CD4-positive, alpha-beta T cell (primary cell): ENCODE measurements at places on chromosomes 6 and 20.
A peak's percentile ranks its signal among the peaks of the same experiment; 100 is the strongest.

- no peaks in the 10 kb centered on the region for H3K27me3 ChIP-seq
- peaks cover 48% of the 10 kb centered on the region for H3K4me1 ChIP-seq
- H3K27ac ChIP-seq = peak overlapping the region; percentile 78
These were observed 1.9 kb upstream of the TPD52L2 start for GRCh38 chr20:63863021-63863797.

DNA sequence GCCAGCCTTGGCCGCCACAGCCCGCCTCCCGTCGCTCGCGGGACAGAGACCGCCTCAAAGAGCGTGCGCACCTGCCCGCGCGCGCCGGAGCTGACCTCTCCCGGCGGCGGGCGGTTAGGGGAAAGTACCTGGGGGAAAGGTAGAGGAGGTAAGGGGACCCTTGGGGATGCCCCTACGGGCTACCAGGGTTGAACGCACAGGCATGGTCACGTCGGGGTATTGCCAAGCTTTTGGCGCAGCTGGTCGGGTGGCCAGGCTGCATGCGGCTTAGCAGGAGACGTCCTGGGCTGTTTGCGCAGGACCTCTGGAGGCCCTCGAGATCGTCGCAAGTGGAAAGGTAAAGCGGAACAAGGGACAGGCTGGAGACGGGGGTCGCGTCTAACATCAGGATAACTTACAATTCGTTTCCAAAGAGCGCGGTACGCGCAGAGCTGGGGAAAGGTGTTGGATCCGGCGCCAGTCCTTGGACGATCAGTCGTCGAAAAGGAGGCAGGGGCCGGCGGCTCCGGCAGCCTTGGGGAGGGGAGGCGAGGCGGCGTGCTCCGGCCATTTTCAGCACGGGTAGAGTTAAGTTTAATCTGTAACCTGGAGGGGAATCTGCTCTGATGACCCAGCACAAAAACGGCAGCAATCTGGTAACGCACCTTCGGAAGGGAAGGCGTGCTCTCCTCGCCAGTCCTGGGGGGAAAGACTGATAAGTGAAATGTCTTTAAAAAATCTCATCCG, 9.0 kb downstream of the GNAS-AS1 start:
- DNase-seq = no peak
- H3K4me3 ChIP-seq = no peak overlapping the region
- peaks cover 19% of the 10 kb centered on the region for H3K27me3 ChIP-seq
- peaks cover 11% of the 10 kb centered on the region for H3K4me1 ChIP-seq
- no peaks in the 10 kb centered on the region for H3K36me3 ChIP-seq

- no peaks in the 10 kb centered on the region for H3K36me3 ChIP-seq
- H3K4me1 ChIP-seq = peaks cover 13% of the 10 kb centered on the region
- no peak overlapping the region for H3K27ac ChIP-seq
- H3K4me3 ChIP-seq = no peak overlapping the region
These were observed 28.9 kb downstream of the VEGFA start for GRCh38 chr6:43798688-43799444.

GRCh38 chr20:57991211-57991881, 237.1 kb downstream of the ANKRD60 start:
- H3K36me3 ChIP-seq = no peaks in the 10 kb centered on the region
- no peak overlapping the region for H3K4me3 ChIP-seq
- no peaks in the 10 kb centered on the region for H3K4me1 ChIP-seq
- no peak overlapping the region for H3K27ac ChIP-seq
- H3K27me3 ChIP-seq = peaks cover 4% of the 10 kb centered on the region

- no peak overlapping the region for H3K4me3 ChIP-seq
- peak; percentile 24 for DNase-seq
- no peaks in the 10 kb centered on the region for H3K27me3 ChIP-seq
- no peak overlapping the region for H3K27ac ChIP-seq
These were observed 51.7 kb downstream of the CHMP4B start for GRCh38 chr20:33862709-33863403.

- peaks cover 7% of the 10 kb centered on the region for H3K27me3 ChIP-seq
- H3K36me3 ChIP-seq = no peaks in the 10 kb centered on the region
- no peak overlapping the region for H3K27ac ChIP-seq
- no peak for DNase-seq
These were observed 39.2 kb upstream of the IL17A start for GRCh38 chr6:52146851-52147445.

DNA sequence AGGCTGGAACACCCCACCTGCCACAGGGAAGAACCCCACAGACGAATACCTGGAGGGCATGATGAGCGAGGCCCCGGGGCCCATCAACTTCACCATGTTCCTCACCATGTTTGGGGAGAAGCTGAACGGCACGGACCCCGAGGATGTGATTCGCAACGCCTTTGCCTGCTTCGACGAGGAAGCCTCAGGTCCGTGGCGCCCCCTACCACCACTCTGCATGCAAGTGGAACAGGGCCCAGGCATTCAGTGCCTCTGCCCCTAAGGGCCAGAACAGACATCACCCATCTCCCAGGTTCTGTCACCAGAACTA, 6.6 kb downstream of the MYL9 start:
- H3K4me3 ChIP-seq = no peak overlapping the region
- no peaks in the 10 kb centered on the region for H3K4me1 ChIP-seq
- no peaks in the 10 kb centered on the region for H3K36me3 ChIP-seq
- H3K27me3 ChIP-seq = no peaks in the 10 kb centered on the region
- DNase-seq = no peak
- no peak overlapping the region for H3K27ac ChIP-seq

GRCh38 chr6:139965393-139965792, 590.9 kb upstream of the CITED2 start:
- no peaks in the 10 kb centered on the region for H3K36me3 ChIP-seq
- H3K4me1 ChIP-seq = no peaks in the 10 kb centered on the region
- H3K27ac ChIP-seq = no peak overlapping the region
- H3K27me3 ChIP-seq = no peaks in the 10 kb centered on the region
